ENCODE measurements at places on chromosomes 1 and 21. TPM values are rescaled to one million over a fixed set of nuclear protein-coding genes. Genes with fewer than 3 reads are reported as not detected.
A peak's percentile ranks its signal among the peaks of the same experiment; 100 is the strongest.

OR2T11 gene
- total RNA-seq = not detected

GRCh38 chr1:59897165-59897564, 29.4 kb downstream of the CYP2J2 start:
- DNase-seq = no peak
- H3K36me3 ChIP-seq = no peaks in the 10 kb centered on the region
- no peaks in the 10 kb centered on the region for H3K27me3 ChIP-seq
- no peak overlapping the region for H3K4me3 ChIP-seq

GRCh38 chr1:226162898-226163297, 23.6 kb downstream of the ACBD3 start:
- no peak overlapping the region for H3K27ac ChIP-seq
- H3K36me3 ChIP-seq = peaks cover 51% of the 10 kb centered on the region
- no peak overlapping the region for H3K4me3 ChIP-seq
- no peaks in the 10 kb centered on the region for H3K27me3 ChIP-seq
- peaks cover 12% of the 10 kb centered on the region for H3K4me1 ChIP-seq
- no peak for DNase-seq

GRCh38 chr21:26169611-26170470, 729 bp downstream of the APP start:
- H3K4me3 ChIP-seq = peak overlapping the region; percentile 92
- no peaks in the 10 kb centered on the region for H3K27me3 ChIP-seq
- H3K36me3 ChIP-seq = peaks cover 6% of the 10 kb centered on the region
- H3K4me1 ChIP-seq = peaks cover 20% of the 10 kb centered on the region

DNA sequence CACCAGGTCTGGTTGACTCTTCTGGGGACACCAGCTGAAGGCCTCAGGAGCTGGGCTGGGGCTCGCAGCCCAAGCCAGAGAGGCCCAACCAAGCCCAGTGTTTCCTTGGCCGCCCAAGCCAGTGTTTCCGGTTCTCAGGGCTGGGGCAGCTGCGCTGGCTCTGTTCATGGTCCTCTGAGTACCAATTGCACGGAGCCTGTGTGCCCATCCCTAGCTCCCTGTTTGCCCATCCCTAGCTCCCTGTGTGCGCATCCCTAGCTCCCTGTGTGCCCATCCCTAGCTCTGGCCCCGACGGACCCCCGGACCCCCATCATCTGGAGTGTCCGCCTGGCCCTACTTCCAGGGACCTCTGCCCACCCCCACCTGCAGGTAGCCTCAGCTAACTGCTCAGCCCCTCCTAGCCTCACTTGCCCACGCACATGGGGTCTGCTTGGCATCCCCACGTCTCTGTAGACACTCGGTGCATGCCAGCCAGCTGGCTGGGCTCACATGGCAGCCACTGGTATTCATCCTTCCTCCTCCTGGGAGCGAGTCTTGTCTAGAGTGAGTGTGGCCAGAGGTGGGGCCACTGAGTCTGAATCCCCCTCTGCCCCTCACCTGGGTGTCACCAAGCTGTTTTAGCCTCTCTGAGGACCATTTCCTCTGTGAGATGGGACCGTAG, 64.0 kb downstream of the WNT9A start:
- H3K36me3 ChIP-seq = no peaks in the 10 kb centered on the region
- no peak overlapping the region for H3K4me3 ChIP-seq
- peak; percentile 51 for DNase-seq
- peaks cover 9% of the 10 kb centered on the region for H3K27me3 ChIP-seq

GRCh38 chr1:41618066-41618825, 133.8 kb upstream of the EDN2 start:
- H3K27me3 ChIP-seq = no peaks in the 10 kb centered on the region
- H3K36me3 ChIP-seq = peaks cover 72% of the 10 kb centered on the region
- no peak for DNase-seq
- peaks cover 50% of the 10 kb centered on the region for H3K4me1 ChIP-seq
- H3K27ac ChIP-seq = peak overlapping the region; percentile 19
